ENCODE measurements at places on chromosomes 13 and 19. TPM values are rescaled to one million over a fixed set of nuclear protein-coding genes. Genes with fewer than 3 reads are reported as not detected.

Gene KLK1
- not detected for polyA plus RNA-seq

Gene LILRA1
- polyA plus RNA-seq, result not detected

Gene SIGLEC8
- polyA plus RNA-seq, result not detected

Gene URAD
- not detected for polyA plus RNA-seq

Gene PTGER1
- polyA plus RNA-seq, result 2.3 TPM

Gene RBM26
- 23.4 TPM for polyA plus RNA-seq

Gene ZNF540
- polyA plus RNA-seq, result 0.44 TPM

Gene ADAT3
- 0.42 TPM for polyA plus RNA-seq

Data from fibroblast of lung (primary cell).